ENCODE measurements at places on chromosomes 1 and 21.

DNA sequence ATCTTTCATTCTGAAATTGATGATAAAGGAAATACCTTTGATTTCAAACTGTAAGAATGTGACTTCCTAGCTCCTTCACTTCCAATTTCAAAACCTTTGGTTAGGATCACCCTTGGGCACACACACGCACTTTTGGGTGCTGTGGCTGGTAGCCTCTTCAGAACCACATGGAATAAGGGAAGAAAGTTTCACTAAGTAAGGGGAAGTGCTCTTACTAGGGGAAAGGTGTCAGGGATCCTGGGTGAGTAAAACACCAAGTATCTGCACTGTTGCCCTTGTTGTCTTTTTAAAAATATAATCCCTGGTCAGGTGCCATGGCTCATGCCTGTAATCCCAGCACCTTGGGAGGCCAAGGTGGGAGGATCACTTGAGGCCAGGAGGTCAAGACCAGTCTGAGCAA, 132.4 kb downstream of the SDCCAG8 start:
- no peak for DNase-seq

- no peak for DNase-seq
Observed at GRCh38 chr1:84246213-84246612, 55.3 kb upstream of the SAMD13 start.

GRCh38 chr21:43721939-43722338, 3.0 kb downstream of the PDXK start:
- DNase-seq: no peak

DNA sequence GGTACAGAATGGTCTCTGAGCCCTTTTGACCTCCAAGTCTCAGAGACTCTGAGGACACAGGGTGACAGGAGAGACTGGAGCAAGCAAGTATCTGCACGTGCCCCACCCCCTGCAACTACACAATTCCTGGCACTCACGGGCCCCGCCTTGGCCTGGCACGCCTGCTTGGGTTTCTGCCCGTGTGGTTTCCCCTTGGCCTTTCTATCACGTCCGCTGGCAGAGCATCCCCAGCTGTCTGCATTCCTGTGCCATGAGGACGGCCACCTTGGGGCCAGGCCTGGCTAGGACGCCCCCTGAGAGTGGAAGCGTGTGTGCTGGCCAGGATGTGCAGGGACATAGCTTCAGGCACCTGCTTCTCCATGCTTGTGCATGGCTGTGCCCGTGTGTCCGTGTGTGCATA, 14.3 kb upstream of the EDN2 start:
- no peak for DNase-seq

DNA sequence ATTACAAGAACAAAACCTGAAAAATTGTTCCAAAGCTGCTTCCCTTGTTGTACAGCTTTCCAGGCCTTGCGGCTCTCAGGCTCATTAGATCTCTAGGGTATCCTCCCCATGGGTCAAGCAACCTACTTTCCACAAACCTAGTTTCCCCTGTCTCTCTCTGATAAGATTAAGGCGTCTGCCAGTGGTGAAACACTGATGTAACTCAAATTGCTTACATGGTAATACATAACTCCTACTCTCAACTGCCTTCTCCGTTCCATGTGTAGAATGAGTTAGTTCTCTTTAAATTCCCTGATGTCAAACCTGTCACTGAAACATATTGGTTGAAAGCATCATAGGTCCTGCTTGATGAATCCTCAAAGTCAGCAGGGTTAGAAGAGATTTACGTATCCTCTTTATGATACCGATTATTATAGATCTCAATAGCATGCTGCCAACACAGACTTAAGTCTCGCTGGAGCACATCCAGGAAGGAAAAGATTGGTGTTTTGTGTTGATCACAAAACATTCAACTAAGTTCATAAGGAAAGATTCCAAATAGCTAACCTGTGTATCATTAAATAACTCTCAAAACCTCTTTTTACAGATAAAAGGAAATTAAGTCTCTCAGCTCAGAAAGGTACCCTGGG, 10.6 kb downstream of the PPP1R15B start:
- DNase-seq: no peak

- DNase-seq: no peak
Observed at GRCh38 chr21:36395353-36396111, 10.3 kb downstream of the CHAF1B start.

DNA sequence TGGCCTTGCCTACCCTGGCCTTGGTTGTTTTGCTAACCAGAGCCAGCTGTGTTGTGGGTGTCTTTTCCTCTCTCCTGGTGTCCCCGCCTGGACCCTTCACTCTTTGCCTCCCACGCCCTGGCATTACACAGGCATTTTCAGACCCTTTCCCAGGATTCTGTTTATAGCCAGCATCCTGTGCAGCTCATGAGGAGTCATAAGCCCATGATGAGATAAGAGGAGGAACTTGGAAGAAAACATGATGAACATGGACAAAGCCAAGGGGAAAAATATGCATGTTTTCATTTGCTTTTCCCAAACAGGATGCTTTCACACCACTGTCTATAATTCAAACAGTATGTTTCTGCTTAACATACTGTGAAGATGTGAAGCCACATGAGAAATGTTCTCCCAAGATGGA, 18.7 kb upstream of the WARS2 start:
- DNase-seq: no peak

DNA sequence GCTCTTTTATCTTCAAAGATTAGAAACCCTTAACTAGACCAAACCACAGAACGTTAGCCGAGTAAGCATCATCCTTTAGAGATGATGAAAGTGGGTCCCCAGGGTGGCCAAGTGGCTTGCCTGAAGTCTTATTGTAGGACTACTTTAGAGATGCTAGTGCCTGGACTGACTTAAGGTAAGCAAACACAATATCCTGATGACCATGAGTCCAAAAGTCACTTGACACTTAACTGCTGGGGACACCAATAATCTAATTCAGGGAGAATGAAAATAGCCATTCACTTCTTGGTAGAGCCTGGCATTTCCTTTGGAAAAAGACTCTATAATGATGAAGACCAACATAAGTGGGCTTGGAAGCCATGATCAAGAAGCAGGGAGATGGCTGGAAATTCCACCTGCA, 225.3 kb upstream of the IRF2BP2 start:
- DNase-seq: no peak

DNA sequence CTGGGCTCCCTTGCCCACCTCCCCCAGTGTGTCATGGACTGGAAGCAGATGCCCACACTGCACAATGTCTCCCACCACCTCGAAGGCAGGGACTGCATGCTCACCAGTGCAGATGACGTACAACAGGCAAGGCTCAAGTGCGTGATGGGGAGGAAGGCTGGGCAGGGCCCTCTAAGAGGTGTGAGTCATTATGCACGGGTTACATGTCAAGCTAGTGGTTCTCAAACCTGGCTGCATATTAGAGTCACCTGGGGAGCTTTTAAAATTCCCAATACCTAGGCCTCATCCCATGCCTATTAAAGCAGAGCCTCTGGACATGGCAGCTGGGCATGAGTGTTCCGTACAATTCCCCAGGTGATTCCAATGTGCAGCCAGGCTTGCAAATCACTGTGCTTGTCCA, 137.9 kb upstream of the NGF start:
- DNase-seq: no peak

- DNase-seq: no peak
Observed at GRCh38 chr1:199163267-199163666, 524.4 kb downstream of the PTPRC start.

- no peak for DNase-seq
Observed at GRCh38 chr21:45480701-45481500, 61.3 kb downstream of the SLC19A1 start.

GRCh38 chr1:243473227-243474135, 217.6 kb downstream of the SDCCAG8 start:
- no peak for DNase-seq

DNA sequence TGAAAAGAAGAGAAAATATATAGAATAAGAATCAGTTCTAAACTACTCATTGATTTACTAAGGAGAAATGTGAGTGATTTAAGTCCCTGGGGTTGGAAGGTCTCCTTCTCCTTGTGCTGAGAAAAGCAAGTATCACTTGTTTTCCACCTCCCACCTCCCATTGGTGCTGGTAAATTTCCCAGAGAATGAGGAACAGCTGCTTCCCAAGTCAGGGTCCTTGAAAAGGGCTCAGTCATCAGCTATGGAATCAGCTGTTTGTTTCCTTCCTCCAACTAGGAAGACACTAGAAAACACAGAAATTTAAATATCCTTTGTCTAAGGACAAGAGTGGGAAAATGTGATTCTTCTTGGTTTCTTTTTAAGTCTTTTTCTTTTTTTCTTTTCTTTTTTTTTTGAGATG, 131.3 kb upstream of the C1orf21 start:
- DNase-seq: no peak

DNA sequence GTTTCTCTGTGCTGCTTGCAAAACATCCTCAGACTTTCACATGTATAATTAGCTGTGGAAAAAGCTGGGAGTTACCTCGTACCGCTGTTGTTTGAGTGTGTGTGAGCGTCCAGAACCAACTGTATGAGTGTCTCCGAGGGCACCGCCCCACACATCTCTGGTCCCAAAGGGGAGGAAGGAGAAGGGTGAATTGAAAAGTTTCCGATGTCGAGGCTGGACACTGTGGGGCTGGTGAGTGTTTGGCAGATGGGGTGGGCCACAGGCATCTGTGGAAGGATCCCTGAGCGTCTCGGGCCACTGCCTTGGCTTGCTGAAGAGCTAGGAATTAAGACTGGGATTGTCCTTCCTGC, 1.2 kb downstream of the ATP2B4 start:
- no peak for DNase-seq

GRCh38 chr21:45999581-46000181, 18.1 kb downstream of the COL6A1 start:
- DNase-seq: no peak

DNA sequence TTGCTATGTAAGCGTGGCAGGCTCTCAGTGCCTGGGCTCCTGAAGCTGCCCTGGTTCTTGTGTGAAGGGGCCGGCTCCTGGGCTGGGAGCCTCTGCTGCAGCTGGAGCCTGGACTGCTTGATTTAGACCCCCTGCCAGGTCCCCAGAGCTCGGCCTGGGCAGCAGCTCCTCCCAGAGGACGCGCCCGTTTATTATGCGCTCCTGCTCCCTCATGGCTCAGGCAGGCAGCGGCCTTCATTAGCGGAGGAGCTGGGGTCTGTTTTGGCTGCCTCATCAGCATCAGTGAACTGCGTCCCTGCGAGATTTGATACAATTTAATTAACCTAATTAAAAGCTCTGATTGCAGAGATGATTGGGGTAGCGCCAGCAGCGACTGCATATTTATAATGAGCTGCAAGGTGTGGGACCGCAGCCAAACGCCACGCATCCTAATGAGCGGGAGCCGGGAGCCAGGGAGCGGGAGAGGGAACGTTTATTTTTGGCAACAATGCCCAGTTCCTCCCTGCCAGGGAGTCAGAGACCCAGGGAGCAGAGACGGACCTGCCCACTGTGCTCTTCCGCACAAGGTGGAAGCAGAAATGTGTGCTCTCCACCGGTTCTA, 16.6 kb downstream of the UTP11 start:
- no peak for DNase-seq

GRCh38 chr1:201482755-201483154, 13.8 kb upstream of the PHLDA3 start:
- DNase-seq: no peak

- peak; percentile 29 for DNase-seq
Observed at GRCh38 chr1:168466092-168466713, 77.6 kb downstream of the XCL2 start.

- no peak for DNase-seq
Observed at GRCh38 chr1:98102345-98103030, 181.7 kb upstream of the DPYD start.

DNA sequence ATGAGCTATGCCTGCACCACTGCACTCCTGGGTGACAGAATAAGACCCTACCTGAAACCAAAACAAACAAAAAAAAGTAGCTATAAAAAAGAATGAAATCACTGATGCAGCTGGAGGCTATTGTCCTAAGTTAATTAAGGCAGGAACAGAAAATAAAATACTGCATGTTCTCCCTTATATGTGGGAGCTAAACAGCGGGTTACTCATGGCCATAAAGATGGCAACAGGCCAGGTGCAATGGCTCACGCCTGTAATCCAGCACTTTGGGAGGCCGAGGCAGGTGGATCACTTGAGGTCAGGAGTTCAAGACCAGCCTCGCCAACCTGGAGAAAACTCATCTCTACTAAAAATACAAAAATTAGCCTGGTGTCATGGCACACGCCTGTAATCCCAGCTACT, 152.7 kb downstream of the PIK3R3 start:
- DNase-seq: no peak

GRCh38 chr1:31436596-31437432, 23.8 kb downstream of the SERINC2 start:
- DNase-seq: no peak

- no peak for DNase-seq
Observed at GRCh38 chr1:195241066-195241465, 1367.2 kb downstream of the KCNT2 start.

- DNase-seq: no peak
Observed at GRCh38 chr1:232547938-232548484, 81.9 kb downstream of the SIPA1L2 start.

- DNase-seq: no peak
Observed at GRCh38 chr1:186623551-186623950, 56.7 kb downstream of the PTGS2 start.

DNA sequence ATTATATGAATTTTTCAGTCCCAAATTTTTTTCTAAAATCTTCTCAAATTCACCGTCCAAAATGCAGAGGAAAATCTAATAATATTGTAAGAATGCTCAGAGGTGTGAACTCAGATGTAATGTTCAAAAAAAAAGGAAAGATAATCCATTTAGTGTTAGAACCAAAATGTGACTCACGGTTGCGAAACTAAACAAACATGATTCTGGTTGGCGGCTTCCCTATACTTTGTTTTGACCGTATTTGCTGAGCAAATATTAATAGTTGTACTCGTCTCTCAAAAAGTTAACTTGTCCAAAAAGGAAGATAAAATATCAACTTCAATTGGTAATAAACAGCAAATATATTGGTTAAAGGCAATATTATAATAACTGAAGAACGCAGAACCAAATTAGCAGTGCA, 34.4 kb downstream of the ZSWIM5 start:
- no peak for DNase-seq

DNA sequence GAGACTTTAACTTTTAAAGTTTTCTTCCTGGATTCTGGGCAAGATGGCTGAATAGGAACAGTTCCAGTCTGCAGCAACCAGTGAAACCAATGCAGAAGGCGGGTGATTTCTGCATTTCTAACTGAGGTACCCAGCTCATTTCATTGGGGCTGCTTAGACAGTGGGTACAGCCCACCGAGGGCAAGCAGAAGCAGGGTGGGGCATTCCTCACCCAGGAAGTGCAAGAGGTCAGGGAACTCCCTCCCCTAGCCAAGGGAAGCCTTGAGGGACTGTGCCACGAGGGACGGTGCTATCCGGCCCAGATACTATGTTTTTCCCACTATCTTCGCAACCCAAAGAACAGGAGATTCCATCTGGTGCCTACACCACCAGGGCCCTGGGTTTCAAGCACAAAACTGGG, 121.0 kb downstream of the VAV3 start:
- DNase-seq: no peak

DNA sequence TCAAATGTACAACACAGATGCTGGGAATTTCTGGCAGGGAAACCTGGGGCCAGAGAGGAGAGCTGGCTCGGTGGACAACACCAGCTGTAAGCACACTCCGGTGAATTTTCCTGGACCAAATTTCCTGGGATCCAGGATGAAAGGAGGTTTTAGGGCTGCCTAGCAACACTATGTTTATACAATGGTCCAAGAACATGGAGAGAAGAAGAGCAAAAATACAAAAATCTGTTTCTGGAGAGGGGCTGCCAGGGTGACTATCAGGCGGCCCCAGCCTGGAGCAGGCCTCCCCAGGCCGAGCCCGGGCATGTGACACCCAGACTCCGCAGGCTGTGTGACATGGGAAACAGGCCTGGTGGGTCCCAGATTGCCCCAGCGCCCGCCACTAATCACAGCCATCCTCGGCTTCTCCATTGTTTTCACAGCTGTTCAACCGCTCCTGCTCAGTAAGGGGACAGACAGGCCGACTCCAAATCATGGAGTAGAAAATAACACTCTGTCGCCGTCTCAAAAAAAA, 336.0 kb upstream of the NFIA start:
- no peak for DNase-seq
